ENCODE measurements at places on chromosomes 6 and 20.

GRCh38 chr6:53250176-53251032 is 98.3 kb downstream of the ELOVL5 start:
- DNase-seq = no peak

DNA sequence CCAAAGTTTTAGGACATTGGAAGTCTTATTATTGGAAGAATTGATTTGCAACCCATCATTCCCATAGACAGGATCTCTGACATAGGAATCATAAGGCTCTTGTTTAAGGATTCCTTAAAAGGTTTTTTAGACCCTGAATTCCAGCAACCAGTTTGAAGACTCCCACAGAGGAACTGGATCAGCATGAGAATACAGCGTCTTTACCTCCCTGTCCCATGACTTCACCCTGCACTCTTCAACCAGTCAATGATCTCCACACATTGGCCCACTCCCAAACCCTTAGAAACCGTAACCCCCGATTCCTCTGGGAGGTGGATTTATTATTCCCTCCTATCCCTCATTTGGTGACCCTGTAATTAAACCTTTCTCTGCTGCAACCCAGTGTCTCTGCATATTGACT is 150.7 kb upstream of the PLCB4 start:
- no peak for DNase-seq

DNA sequence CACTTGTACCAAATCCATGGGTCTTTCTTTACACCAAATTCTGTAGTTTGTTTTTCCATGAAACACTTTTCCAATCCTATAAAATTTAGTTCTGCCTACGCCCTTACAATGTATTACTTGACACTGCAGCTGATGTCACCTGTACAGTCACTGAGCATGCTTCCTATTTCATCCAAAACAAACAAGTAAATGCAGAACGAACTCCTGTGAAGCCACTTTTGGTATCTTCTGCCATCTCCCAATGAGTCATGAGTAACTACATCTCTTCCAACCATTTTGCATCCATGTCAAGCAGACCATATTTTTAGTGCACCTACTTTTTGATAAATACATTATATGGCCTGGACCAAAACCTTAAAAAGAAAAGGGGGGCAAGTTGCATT is 42.4 kb downstream of the HDDC2 start:
- no peak for DNase-seq

GRCh38 chr6:122947355-122947754 is 48.7 kb upstream of the CLVS2 start:
- no peak for DNase-seq

DNA sequence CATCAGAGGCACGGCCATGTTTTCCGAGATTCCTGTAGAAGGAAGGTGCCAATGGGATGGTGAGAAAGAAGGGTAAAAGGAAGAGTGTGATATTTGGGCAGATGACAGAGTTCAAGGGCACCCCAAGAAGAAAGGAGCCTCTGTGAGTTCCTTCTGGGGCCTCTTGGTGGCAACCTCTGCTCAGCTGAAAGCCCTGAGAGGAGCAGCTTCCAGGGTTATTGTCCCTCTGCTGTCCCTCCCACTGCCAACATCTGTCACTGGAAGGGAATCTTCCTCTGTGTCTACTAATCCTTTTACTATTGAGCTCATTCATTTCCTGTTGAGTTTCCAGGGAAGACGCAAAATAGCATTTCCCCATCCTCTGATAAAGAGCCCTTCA is 40.0 kb upstream of the KCNK16 start:
- DNase-seq = no peak

DNA sequence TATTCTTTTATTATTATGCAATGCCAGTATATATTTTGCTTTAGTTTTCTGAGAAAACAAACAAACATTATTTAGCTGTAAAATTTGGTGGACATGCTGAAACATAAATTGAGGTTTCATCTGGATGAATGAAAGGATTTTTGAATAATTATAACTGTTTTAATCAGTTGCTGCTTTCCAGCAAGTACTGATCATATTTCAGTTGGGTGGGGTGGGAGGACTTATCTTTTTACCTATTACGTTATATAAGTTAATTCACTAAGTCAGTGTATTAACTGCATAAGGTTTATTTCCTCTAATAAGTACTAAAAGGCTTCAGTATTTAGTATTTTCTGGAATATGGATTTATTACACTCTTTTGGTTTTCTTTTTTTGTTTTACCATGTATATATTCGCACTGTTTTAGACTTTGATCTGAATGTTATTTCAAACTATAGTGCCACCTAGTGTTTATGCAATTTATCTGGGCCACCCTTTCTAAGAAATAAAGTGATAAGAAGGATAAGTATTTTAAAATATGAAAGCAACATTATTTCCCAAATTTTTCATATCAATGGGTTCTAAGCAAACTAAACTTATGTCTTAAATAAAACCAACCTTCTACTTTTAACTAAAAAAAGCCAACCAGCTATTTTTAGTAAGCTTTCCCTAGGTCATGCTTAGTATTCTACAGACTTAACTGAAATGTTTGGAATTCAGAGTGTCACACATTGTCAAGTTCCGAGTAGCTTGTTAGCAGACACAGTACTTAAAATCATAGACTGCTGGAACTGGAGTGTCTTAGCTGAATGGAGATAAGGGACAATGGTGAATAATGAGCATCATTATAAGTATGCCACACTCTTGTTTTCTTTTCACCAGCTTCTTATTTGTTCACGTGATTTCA is 105.4 kb upstream of the MCHR2 start:
- DNase-seq = no peak

DNA sequence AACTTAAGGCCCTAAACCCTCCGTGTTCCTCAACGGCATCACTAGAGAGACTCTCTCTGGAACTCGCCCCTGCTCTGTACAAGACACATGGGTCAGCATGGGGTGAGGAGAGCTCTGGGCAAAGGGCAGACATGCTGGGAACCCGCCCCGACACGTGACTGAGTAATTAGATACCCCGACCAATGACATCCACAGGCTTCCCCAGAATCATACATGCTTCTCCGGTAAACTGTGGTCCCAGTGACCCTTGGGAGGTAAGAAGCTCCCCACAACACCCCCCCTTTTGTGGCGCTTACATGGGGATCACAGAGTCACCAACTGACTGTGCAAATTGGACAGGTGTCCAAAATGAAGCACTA is 31.7 kb upstream of the RPS6KA2 start:
- no peak for DNase-seq

- no peak for DNase-seq
Measured at GRCh38 chr6:111743360-111743759, 129.9 kb downstream of the FYN start.

DNA sequence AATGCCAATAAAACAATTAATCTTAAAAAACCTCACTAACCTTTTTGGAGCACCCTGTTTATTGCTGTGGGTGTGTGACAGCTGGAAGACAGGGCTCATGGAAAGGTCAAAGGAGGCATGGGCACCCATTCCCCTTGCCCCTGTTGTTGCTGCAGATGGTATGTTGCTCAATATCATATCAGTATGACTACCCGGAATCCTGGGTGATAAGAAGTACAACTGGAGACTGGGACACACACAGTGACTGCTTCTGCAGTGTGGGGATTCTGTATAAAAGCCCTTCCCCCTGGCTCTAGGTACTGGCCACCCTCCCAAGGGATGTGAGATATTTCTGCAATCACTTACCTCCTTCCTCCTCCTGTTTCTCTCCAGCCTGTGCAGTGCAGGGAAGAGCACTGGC is 47.3 kb upstream of the IL20RA start:
- DNase-seq = no peak

GRCh38 chr20:10249822-10250221 is 31.2 kb downstream of the SNAP25 start:
- DNase-seq = no peak

DNA sequence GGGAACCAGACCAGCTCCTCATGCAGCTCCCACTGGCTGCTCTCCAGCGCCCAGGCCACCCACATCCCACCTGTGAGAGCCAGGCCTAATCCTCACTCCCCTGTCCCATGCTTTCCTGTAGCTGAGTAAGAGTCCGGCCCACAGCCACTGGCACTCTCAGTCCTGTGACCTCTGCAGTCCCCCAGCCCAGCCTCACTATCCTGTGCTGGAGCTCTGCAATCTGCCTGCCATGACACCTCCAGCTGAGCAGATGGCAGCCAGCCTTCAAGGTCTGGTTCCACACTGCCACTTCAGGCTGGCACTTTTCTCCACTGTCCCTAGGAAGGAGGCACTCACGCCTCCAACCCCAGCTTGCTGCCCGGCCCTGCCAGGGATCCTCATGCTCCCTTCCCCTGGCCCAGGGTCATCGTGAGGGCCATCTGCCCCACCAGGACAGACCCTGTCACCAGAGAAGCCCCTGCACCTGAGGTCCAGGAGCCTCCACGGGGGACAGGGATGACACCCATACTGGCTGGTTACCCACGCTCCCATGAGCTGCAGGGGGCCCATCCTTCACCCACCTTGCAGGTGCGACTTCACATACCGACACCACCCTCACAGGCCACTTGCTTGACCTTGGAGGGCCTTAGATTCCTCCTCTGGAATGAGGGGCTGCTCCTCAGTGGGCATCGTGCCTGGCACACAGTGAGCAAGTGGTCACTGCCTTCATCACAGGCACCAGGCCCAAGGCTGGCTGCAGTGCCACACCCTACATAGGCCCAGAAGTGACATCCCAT is 100.1 kb downstream of the ASXL1 start:
- DNase-seq = no peak

DNA sequence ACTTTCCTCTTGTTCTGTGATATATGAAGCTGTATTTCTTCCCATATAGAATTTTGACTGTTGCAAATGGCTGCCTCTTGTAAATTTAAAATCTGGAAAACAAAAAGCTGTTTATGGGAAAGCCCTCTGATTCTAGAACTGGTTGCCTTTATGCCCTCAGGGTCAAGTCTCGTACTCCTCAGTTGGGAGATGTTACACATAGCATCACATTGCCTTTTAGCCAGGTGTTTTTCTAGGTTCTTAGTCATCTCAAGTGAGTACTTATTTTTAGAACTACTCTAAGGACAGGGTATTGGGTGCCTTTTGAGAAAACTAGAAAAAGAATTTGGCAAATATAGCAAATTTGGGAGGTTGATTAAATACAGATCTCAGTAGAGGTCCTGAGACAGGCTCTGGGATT is 58.5 kb downstream of the ANKS1A start:
- no peak for DNase-seq

DNA sequence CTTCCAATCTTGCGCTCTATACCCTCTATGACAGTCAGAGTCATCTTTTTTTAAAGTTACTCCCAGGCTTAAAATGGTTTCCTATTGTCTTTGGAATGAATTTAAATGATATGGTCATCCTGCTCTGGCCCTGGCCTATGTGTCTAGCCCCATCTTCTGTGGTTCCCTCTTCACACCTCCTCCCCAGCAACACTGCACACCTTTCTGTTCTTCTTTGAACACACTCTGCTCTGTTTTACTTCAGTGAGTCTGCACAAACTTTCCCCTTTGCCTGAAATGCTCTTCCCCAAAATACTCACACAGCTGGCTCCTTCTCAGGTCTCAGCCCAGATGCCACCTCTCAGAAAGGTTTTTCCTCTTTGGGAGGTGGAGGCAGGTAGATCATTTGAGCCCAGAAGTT is 132.7 kb downstream of the FYN start:
- no peak for DNase-seq

DNA sequence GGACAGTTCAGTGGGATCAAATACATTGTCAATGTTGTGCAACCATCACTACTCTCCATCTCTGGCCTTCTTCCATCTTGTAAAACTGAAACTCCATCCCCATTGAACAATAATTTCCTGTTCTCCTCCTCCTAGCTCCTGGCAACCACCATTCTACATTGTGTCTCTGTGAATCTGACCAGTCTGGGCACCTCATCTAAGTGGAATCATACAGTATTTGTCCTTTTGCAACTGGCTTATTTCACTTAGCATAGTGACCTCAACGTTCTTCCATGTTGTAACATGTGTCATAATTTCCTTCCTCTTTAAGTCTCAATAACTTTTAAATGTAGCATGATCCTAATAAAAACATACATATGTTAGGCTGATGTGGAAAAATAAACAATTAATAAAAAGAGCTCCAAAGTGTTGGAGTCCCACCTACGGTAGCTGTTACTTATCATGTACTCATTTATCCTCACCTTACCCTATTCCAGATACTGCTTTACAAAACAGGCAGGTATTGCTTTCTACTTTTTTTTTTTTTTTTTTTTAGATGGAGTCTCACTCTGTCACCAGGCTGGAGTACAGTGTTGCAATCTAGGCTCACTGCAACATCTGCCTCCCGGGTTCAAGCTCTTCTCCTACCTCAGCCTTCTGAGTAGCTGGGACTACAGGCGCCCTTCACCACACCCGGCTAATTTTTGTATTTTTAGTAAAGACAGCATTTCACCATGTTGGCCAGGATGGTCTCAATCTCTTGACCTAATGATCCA is 91.9 kb downstream of the TNFAIP3 start:
- DNase-seq = no peak

GRCh38 chr6:81562169-81562568 is 190.3 kb downstream of the TENT5A start:
- DNase-seq = no peak

- no peak for DNase-seq
Measured at GRCh38 chr6:119179842-119180241, 101.4 kb upstream of the FAM184A start.

GRCh38 chr6:17469006-17469832 is 75.8 kb downstream of the CAP2 start:
- DNase-seq = no peak

- DNase-seq = no peak
Measured at GRCh38 chr20:40008177-40008576, 680.9 kb downstream of the MAFB start.

All from GM12878 (cell line).